Ovary (tissue), 10 donors: ENCODE measurements at places on chromosomes 5 and 9.
A peak's percentile ranks its signal among the peaks of the same experiment; 100 is the strongest.

DNA sequence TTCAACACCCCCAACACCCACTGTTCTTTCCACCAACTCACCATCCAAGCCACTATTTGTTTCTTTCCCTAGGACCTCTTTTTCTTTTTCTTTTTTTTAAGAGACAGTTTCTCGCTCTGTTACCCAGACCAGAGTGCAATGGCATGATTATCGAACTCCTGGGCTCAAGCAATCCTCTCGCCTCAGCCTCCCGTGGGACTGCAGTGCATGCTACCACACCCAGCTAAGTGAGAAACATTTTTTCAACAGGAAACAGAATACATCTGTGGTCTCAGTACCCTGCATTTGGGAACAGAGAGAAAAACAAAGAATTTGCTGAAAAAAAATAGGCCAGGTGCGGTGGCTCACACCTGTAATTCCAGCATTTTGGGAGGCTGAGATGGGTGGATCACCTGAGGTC is 24.6 kb downstream of the B4GALT1 start:
- DNase-seq = no peak

DNA sequence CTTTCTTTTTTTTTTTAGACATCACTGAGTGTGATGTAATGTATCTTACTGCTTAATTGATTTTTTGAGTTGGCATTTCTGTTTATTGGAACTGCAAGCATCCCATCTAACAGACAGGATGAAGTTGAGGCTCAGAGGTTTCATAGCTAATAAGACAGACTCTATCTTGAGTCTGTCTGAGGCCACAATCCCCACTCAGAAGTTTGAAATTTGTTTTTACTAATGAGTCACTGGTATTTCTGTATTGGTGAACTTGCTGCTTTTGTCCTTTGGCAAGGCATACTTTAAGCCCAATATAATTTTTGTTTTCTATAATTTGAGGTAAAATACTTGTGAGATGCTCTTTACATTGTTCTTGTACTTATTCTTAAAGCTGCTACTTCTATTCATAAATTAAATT is 491.2 kb downstream of the PSAT1 start:
- no peak for DNase-seq

GRCh38 chr5:124371111-124371706 is 375.2 kb downstream of the ZNF608 start:
- no peak for DNase-seq

DNA sequence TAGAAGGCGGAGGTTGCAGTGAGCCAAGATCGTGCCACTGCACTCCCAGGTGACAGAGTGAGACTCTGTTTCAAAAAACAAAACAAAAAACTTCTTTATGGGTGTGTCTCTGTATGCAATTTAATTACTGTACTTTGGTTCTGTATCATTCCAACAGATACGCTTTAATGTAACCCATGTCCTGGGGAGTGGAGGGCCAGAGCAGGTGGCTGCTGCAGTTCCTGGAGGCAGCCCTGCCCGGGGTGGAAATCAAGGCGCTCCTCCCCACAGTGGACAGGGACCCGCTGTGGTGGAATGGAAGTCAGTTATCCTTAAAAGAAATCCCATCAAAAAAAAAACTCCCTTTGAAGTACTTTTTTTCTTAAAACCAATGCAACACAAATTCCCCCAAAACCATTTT is 1.9 kb downstream of the DAP start:
- no peak for DNase-seq

- DNase-seq = no peak
Observed at GRCh38 chr9:27800692-27801370, 227.6 kb upstream of the C9orf72 start.

GRCh38 chr5:6401410-6401809 is 23.1 kb upstream of the MED10 start:
- no peak for DNase-seq

GRCh38 chr5:76256116-76256889 is 146.8 kb upstream of the IQGAP2 start:
- peak; percentile 19 for DNase-seq

DNA sequence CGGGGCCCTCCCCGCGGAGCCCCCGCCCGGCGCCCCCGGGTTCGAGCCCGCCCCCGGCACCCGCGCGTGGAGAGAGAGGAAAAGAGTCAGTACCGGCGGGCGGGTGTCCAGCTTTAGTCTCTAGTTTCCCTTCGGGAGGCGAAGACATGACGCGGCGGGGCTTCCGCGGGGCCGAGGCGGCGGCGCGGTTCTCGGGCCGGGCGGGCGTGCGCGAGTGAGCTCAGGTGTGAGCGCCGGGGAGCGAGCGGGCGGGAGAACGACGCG is 181 bp downstream of the DAP start:
- no peak for DNase-seq

DNA sequence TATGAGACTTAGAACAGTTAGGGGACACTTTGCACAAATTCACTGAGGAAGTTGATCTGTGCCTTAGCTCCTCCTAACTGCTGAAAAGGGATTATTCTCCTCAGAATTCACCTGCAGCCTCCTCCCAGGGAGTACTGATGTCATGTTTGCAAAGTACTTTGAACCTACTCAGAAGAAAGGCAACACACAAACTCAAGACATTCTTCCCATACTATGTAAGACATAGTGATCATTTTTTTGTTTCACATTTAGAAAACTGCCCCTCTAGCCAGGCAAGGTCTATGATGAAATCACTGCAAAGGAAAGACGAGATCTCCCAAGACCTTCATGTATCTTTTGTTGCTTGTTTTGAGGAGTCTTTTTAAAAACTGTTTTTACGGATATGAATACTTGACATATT is 10.6 kb upstream of the VLDLR start:
- no peak for DNase-seq

DNA sequence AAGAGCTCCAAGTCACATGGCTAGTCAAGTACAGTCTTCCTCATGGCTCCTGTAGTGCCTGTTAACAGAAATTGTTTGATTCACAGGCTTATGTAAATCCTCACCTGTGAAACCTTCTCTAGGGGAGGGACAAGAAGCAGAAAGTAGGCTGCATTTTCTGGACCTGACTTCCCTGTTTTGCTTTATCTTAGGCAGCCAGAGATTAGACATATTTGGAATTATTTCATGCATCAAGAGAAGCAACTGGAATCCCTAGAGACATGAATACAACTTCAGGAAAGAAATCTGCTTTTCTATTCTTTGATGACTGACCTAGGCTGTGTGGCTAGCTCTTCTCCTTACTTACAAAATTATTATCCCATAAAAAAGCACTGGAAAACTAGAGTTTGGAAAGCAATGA is 52.3 kb downstream of the CAST start:
- no peak for DNase-seq

GRCh38 chr9:36930941-36931340 is 103.1 kb downstream of the PAX5 start:
- DNase-seq = no peak

- peak; percentile 70 for DNase-seq
Observed at GRCh38 chr9:124342776-124343485, 72.3 kb downstream of the PSMB7 start.

- DNase-seq = no peak
Observed at GRCh38 chr9:135826188-135826545, 81.2 kb downstream of the CAMSAP1 start.

DNA sequence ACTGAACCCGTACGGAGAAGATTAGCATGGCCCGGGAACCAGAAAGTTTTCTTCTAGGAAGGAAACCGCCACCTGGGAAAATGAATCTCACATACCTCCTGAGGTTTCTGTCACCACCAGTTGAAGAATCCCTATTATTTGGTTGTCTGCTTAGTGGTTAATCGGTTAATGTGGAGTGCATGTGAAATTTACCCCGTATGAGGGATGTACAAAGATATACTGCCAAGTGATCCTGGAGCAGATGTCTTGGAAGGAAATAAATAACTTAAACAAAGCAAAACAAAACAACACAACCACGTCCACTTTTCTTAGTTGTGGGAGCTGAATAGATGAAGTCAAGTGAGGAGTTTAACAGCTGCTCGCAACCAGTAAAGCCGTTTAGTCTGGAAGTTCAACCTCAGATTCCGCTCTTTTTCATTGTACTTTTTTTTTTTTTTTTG is 3.8 kb downstream of the DMRT2 start:
- no peak for DNase-seq

DNA sequence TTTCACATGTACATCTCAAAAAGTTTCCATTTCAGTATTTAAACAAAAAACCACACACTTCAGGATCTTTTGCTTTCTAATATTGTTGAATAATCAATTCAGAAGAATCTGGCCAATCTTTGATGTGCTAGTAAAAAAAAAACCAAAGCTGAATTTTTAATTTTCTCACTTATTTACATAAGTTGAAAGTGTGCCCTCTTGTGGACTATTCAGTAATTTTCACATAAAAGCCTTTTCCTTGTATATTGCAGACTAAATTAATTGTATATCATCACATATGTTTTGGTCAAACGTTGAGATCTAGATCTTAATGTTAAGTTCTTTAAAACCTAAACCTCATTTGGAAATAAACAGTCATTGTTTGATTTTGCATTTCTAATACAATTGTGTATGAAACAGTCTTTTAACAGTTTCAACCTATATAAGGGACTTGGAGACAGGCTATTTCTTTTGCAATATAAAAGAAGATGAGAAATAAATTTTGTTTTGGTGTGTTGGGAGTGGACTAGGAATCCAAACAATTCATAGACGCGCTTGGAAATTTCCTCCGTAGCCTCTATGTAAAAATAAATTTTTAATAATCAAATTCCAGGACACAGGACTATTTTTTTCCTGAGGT is 68.1 kb downstream of the NIPBL start:
- DNase-seq = no peak

- DNase-seq = no peak
Observed at GRCh38 chr5:67015541-67016191, 180.9 kb downstream of the CD180 start.

DNA sequence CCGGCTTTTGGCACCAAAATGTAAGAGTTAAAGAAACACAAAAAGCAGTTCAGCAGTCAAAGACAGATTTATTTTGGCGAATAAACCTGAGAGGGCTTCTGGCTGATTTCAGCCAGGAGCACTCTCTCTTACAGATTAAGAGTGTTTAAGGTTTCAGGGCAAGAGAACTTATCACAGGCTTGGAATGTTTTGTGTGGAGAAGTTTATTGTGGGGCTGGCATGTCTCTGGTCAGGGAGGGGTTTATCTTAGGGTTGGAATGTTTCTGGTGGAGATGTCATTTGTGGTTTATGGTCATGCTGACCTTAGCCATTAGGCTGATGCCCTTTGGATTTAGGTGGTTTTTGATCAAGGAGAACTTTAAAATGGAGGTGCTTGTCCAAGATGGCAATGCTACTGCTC is 622.3 kb upstream of the PTPRD start:
- no peak for DNase-seq

- no peak for DNase-seq
Observed at GRCh38 chr9:116693233-116693731, 6.2 kb downstream of the TRIM32 start.

GRCh38 chr9:91758491-91758981 is 191.5 kb downstream of the ROR2 start:
- DNase-seq = no peak

- no peak for DNase-seq
Observed at GRCh38 chr5:148730270-148730669, 75.9 kb upstream of the HTR4 start.

DNA sequence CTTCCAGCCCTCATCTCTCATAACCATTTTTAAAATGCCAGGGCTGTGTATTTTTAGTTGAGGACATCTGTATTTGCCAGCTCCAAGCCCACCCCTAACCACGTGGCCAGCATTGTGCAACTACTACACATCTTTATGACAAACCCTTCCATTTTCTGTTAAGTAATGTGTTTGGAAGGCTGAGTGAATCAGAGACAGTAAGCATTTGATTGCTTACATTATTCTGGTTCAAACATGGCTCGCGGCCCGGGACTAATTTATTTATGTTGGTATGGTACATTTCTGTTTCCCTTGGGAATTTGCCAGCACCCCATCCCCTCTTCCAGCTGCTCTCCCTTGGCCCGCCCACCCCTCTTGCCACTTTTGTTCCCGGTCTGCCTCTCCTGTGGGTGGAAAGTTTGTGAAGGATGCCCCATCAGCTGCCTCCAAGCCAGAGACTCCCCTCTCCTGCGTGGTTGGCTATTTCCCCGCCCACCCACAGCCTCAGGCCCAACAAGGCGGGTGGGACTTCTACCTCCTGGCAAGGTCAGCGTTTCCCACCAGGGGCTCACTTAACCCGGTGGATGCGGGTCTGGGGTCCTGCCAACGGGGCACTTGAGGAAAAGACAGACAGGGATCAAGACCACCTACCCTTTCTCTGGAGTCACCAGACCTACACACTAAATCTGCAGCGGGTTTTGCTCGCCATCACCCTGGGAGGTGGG is 162.2 kb downstream of the HSD17B3 start:
- peak; percentile 63 for DNase-seq

GRCh38 chr5:159787837-159788236 is 128.4 kb upstream of the ADRA1B start:
- no peak for DNase-seq

GRCh38 chr9:108687006-108687987 is 168.5 kb downstream of the ACTL7B start:
- DNase-seq = no peak

DNA sequence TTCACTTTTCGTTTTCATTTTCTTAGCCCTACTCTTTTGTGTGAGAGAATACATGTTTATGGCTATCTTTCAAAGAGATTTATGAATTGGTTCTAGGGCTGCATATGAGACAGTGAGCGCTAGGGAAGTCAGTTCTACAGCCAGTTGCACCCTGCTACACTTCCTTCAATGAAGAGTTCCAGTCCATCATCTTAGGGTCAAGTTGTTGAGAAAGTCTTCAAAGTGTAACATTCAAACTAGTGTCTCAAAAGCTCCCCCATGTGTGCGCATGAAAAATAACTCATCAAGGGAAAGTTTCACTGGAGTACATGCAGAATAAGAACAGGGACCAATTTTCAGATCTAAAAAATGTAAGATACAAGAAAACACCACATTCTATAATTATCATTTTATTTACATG is 317.2 kb downstream of the DEPDC1B start:
- no peak for DNase-seq

DNA sequence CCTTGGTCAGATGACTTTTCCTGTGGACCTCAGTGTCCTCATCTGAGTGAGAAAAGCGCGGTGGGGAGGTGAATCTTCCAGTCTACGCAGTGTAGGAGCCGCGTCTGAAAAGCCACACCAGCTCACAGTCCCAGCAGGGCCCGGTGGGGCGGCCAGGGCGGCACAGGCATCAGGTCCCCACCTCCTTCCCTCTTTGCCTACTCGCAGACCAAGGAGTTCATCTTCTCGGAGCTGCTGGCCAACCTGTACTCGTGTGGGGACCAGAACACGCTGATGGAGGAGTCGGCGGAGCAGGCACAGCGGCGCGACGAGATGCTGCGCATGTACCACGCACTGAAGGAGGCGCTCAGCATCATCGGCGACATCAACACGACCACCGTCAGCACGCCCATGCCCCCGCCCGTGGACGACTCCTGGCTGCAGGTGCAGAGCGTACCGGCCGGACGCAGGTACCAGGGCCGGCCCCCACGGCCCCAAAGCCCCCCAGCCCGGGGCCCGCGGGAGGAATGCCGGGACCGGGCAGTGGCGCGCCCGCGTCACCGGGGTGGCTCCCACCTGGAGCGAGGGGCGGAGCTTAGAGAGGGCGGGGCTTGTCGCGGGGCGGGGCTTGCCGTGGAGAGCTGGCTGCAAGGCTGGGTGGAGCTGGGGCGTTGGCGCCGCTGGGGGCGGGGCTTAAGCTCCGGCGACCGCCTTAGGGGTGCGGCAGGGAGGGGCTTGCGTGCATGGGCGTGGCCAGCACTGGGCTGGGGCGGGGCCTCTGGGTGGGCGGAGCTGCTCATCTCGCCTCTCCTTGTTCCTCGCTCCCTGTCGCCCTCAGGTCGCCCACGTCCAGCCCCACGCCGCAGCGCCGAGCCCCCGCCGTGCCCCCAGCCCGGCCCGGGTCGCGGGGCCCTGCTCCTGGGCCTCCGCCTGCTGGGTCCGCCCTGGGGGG is 25.6 kb downstream of the GOLGA2 start:
- DNase-seq = peak; percentile 67

- DNase-seq = no peak
Observed at GRCh38 chr5:80989883-80990282, 29.7 kb downstream of the RASGRF2 start.
